Activated effector memory CD4-positive, alpha-beta T cell treated with anti-CD3 and anti-CD28 coated beads, Interleukin-2, amount 50 U/mL, for 16 hours (primary cell): ENCODE measurements at places on chromosomes 5 and 9.

DNA sequence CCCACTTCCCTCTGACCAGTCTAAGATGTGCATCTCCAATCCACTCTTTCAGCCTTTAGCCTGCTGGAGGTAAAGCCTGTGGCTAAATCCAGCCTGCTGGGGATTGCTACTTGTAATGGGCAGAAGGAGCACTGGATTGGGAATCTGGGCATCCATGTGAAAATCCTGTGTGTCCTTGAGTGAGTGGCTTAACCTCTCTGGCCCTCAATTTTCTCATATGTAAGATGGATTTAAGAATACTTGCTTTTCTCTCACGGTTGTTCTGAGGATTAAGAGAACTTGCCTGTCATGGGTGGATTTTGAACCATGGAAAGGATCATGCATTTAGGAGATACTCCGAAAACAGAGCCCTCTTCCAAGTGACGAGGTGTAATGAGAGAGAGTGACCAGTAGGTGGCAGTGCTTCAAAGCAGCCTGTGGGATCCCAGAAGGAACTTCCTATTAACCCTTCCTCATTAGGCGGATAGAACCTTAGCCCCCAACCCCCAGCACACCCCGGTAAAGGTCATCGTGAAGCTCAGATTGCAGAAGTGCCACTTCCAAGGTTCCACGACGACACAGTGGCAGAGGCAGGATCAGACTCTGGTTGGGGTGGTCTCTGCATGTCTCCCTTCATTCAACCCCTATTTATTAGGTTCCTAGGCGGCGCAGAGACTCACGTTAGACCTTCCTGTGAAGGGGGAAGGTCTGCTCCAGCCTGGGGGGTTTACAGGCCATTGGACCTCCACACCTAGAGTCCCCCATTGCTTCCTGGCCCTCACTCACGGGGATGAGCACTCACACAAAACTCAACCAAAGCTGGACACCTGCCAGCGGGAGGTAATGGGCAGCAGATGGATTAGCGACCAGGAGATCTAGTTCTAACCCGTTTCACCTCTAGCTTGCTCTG lies 68.7 kb upstream of the ZNF618 start:
- DNase-seq: peak; percentile 68

- DNase-seq: no peak
Observed at GRCh38 chr5:111836426-111836825, 79.4 kb upstream of the NREP start.

- no peak for DNase-seq
Observed at GRCh38 chr5:149221326-149221725, 50.3 kb upstream of the AFAP1L1 start.

GRCh38 chr5:102798104-102798785 lies 43.1 kb downstream of the PAM start:
- no peak for DNase-seq

DNA sequence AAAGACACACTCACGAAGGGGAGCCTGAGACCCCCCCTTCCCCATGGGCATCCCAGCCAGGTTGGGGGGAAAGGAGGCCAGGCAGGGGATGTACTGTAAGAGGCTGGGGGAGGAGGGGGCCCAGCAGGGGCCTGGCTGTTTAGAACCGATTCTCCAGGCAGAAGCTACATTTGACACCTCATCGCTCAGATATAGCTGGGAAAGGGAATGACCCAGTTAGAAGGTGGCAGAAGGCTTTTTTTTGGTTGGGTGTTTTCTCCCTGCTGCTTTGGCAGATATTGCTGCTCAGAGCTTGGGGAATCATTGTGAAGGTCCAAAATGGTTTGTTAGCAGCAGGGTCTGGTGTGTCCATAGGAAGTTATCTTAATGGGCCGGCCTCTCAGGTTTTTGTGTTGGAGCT lies 6.0 kb downstream of the CDX1 start:
- no peak for DNase-seq

DNA sequence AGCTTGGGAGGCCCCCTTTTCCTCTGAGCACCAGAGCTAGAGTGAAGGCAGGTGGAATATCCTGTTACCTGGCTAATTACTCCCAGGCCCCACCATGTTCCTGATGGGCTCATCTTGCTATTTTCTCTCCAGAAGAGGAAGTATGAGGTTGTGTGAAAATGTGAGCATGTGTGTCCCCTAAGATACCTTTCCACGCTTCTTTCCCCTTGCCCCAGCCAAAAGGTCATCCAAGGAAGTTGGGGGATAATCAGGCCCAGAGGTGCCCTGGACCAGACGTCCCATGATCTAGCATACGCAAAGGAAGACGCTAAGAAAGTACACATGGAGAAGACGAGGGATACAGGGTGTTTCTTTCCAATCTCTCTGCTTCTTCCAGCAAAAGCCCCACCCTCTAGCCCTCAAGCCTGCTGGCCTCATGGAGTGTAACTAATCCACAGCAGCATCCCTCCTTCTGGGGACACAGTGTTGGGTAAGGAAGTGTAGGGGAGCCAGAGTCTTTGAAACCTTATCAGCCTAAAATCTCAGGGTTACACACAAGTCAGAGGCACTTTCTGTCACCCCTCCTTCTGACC lies 115.3 kb downstream of the SLC1A3 start:
- no peak for DNase-seq

- DNase-seq: no peak
Observed at GRCh38 chr5:11547730-11548129, 356.5 kb downstream of the CTNND2 start.

DNA sequence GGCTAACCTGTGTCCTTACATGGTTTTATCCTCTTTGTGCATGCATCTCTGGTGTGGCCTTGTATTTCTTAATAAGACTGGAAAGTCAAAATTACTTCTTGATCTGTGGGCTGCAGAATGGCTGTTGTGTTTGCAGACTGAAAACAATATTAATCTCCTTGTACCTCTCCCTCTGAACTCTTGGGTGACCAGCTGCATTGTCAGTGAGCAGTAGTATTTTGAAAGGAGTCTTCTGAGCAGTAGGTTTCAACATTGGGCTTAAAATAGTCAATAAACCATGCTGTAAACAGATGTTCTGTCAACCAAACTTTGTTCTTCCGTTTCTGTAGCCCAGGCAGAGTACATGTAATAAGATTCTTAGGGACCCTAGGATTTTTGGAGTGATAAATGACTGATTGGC lies 26.7 kb upstream of the NIM1K start:
- no peak for DNase-seq
